SK-N-MC (cell line): ENCODE measurements at places on chromosomes 13 and 19.

DNA sequence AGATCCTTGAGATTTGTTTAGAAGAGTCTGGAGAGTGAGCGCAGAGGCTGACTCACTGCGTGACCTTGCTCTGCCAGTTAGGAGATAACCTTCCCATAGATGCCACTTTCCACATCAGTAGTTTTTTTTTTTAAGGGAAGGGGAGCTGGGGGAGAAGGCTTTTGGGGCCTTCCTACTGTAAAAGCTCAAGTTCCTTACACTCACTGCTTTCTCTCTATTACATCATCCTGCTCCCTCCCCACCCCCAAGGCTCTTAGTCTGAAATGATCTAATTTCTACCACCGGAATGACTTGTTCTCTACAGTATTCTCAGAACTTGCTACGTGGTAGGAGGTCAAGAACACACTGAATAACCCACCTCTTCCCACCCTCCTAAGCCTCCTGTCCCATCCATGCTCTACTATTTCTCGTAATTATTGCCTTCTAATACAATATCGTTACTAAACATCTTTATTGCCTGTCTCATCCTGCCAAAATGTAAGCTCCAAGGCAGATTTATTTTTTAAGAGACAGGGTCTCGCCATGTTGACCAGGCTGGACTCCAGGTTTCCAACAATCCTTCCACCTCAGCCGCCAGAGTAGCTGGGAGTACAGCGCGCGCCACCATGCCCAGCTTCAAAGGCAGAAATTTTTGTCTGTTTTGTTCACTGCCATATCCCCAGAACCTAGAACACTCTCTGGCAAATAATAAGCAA, 1.2 kb downstream of the LONP1 start:
- peak; percentile 78 for DNase-seq

DNA sequence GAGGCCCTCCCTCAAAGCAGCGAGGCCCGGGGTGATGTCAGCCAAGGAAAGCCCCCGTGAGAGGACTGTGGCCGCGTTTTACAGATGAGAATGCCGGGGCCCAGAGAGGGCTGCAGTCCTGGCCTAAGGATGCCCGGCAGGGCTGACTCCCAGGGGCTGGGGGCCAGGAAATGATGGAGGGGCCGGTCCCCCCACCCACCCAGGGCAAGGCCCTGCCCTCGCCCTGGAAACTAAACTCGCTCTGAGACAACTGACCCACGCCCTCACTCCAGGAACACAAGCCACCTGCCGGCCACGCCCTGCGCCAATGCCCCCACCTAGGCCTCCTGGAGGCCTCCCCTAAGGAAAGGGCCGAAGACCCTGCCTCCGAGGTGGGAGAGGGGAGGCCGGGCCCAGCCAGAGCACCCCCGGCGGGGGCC, 7.2 kb downstream of the ZBTB7A start:
- DNase-seq: no peak

DNA sequence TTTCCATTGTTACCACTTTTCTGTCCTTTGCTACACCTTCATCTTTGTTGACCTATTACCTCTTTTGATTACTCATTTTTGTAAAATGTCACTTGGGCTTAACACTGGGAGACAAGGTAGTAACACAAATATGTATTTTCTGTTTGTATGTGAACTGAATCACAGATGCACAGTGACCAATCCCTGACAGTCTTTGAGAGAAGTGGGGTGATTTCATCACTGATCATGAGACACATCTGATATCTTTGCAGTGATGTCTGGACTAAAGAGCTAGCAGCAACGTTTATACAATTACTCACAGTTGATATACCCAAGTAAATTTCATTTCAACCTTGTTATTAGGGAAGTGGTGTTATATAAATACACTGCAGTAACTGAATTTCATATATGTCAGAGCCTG, 1397.4 kb upstream of the SPRY2 start:
- no peak for DNase-seq

DNA sequence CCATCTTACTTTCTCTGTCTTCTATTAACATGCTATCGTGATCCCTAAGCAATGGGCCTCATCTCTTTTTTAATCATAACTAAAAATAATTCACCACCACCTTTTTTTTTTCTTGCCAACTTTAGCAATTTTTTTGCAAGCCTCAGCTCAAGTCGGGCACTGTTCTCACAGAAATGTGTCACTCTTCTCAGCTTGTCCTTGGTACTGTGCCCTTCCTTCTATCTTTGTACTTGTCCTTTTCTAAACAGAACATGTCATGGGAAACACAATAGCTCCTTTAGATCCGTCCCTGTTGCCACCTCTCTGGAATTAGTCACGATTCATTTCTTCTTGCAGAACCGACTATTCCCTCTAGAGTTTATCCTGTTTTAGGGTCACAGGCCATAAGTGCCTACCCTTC, 10.3 kb downstream of the SERP2 start:
- no peak for DNase-seq

- DNase-seq: no peak
Measured at GRCh38 chr19:44585371-44586133, 27.8 kb upstream of the IGSF23 start.

GRCh38 chr13:111429064-111429558, 108.7 kb downstream of the TEX29 start:
- DNase-seq: no peak

GRCh38 chr13:25301347-25302113, at the start of gene NUP58:
TSS of gene NUP58 (plus strand) at chr13:25301625. CDS start at chr13:25301774, 149 bp downstream.
- peak; percentile 63 for DNase-seq

GRCh38 chr13:41900918-41901317, 60.0 kb downstream of the VWA8 start:
- no peak for DNase-seq

DNA sequence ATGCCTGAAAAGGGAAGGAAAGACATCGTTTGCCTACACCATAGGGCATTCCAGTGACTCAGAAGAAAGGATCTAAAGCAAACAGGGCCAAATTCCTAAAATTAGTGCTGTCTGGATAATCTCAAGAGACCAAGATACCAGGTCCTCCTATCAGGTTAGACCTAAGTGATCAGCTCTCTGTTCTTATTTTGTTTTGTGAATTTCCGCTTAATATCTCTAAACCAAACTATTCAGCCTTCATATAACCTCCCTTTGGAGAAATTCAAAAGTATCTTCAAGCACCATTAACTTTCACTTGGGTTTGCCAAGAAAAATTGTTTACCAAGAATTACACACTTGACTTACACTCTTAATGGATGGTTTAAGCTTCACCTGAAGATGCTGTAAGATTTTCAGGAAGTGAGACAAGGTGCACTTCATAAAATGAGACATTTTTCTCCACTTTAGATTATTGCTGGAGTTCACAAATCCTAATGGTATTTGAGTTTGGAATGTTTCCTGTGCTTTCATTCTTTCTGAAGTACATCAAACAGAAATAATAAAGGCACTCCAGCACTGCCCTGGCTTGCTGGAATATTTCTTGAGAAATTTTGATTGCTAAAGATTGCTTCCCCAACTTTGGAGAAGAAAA, 376.1 kb downstream of the LMO7 start:
- no peak for DNase-seq

- no peak for DNase-seq
Measured at GRCh38 chr13:37306778-37307544, 201.5 kb upstream of the CSNK1A1L start.

DNA sequence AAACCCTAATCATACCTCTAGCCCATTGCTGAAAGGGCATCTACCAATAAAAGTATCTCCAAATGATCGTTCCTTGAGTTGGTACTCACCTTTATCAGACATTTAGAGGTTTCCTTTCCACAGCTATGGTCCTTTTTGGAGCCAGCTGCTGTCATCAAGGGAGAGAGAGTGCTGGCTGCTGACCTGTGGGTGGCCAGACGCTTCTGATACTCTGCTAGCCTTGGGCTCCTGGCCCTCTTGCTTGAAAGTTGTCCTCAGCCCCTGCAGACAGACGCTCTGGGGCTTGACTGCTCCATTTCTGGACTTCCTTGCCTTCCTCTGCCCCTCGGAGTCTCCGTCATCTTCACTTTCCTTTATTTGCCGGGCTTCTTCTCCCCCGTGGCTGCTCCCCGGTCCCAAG, 499.1 kb downstream of the DIAPH3 start:
- no peak for DNase-seq

- no peak for DNase-seq
Measured at GRCh38 chr19:19192910-19193423, 909 bp downstream of the RFXANK start.

GRCh38 chr13:20988033-20988908, 73.1 kb downstream of the LATS2 start:
- DNase-seq: no peak

DNA sequence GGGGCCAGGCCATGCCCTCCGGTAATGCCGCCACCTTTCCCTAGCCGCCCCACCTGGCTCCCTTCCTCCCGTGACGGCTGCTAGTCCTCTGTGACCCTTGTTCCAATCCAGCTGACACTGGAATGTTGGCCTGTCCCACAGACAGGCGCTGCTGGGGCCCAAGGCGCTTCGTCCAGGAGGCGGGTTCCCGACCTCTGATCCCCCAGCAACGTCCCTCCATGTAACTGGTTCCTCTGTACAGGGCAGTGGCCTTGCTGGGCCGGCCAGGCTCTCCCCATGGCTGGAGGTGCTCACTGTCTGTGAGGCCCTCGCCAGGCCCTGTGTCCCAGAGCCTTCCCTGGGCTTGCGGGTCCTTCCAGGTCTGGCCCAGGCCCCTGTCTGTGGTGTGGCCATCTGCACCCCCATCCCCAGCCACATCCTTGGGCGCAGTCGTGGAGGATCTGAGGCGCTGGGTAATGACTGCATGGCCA, 6.8 kb upstream of the GRIN3B start:
- no peak for DNase-seq

- DNase-seq: no peak
Measured at GRCh38 chr19:19661141-19661674, 2.3 kb downstream of the ATP13A1 start.

DNA sequence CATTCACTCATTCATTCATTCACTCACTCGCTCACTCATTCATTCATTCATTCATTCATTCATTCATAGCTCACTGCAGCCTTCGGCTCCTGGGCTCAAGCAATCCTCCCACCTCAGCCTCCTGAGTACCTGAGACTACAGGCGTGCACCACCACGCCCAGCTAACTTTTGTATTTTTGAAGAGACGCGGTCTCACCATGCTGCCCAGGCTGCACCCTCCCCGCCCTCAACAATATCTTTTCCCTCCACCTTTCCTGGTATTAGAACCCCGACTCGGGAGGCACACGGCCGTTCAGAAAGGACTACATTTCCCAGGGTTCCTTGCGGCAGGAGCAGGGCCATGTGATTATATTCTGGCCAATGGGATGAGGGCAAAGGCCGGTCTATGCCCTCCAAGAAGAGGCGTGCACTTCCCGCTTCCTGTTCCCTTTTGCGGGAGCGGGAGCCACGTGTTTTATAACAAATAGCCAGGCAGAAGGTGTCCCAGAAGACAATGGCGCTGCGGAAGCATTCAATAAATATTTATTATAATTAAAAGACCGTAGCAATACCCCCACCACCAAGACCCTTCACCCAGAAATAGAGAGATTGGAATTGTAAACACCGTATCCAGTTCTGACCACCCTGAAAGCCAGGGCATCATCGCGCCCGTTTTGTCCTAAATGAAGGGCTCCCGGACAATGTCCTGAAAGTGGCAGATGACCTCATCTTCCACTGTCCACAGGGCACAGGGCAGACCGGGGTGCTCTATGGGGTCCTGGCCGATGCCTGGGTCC, 15.9 kb downstream of the TICAM1 start:
- peak; percentile 83 for DNase-seq

DNA sequence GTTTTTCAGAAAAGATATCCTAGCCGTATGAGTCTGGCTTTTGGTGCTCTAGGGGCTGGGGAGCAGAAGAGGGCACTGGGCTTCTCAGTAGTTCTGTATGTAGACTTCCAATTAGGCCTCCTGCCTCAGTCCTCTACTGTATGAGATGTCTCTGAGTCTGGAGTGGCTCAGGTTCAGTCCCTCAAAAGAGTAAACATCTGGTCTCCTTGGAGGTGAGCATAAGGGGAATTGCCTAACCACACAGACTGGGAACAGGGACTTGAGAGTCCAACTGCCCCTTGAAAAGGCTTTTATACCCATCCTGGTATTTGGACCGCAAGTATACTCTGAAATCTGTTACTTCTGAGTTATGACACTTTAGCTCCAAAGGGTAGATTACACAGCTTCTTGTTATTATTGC, 214.5 kb downstream of the TDRD3 start:
- no peak for DNase-seq

DNA sequence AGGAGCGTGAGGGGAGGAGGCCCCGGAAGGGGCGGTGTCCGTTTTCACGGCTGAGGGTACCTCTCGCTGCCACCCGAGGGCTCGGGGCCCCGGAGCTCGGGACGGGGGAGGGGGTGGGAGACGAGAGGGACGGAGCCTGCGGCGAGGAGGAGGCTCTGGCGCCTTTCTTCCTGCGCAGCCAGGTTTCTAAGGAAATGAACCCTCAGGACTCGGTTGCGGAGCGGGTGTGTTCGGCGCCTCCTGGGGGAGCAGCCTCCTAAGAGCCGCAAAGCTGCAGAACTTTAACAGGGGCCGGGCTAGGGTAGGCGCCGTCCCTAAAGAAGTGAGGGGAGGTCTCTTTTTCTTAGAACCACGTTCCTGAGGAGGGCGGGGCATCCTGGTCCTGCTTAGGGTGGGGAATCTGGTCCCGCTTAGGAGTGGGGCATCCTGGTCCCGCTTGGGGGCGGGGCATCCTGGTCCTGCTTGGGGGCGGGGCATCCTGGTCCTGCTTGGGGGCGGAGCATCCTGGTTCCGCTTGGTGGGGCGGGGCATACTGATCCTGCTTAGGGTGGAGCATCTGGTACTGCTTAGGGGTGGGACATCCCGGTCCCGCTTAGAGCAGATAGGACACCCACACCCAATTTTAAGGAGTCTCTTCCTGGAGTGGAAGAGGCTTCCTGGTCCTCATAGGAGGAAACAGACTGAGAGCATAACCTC, 6.2 kb downstream of the SYT5 start:
- DNase-seq: peak; percentile 93

DNA sequence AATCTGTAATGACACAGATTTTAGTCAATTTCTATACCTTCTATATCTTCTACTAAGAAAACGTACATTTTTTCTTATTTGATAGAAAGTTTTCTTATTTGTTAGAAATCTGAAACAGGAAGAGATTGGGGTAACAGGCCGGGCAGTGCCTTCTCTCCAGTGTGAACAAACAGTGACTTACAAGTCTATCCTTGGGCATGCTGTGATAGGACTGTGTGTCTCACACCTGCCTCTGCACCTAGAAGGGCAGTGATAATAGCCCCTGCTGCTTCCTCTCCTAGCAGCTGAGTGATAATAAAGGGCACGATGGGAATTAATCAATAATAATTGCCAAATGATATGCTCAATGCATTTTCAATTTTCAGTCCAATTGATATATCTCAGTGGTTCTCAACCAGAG, 1.4 kb downstream of the TMEM272 start:
- no peak for DNase-seq

- no peak for DNase-seq
Measured at GRCh38 chr19:18587962-18588610, 512 bp upstream of the REX1BD start.

GRCh38 chr19:30386551-30387143, 14.5 kb downstream of the ZNF536 start:
- no peak for DNase-seq

- no peak for DNase-seq
Measured at GRCh38 chr19:2034729-2035589, 16.1 kb downstream of the MKNK2 start.
